ENCODE measurements at places on chromosomes 5 and 9.

DNA sequence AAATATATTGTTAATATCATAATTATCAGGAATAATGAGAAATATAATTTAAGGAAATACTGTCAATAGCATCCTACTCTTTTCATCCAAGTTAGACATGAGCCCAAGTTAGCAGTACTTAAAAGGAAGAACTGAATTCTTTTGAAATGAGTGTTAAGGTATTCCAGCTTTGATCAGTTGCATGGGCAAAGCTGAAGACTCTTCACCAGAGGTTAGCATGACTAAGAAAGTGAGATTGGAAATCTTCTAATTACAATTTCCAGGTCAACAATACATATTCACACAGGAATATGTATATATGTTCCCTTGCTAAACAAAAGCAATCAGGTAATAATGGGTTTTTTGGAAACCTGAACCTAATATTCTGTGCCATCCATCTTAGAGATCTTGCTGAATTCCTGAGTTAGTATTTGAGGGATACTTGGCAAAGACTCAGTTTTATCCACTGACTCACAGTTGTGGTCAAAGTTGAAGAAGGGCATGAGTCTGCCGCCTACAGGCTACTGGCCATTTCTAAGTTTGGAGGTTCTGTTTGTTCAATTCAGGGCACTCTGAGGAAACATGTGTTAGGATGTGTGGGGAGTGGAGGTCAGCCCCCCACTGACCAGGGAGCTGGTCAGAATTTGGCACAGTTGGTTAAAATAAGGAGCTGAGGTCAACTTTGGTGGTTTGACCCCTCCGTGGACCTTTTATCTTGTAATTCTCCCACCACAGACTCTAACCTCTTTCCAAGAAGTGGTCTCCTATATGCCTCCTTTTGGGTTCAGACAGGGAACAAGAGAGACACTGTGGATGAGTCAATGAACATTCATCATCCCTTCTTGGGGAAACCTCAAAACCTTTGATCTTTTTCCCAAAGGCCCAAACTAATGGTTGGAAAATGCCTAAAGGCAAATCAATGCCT, 118.3 kb downstream of the PIK3R1 start:
- DNase-seq, result no peak

- no peak for DNase-seq
Observed at GRCh38 chr9:136090768-136091581, 4.1 kb downstream of the NACC2 start.

DNA sequence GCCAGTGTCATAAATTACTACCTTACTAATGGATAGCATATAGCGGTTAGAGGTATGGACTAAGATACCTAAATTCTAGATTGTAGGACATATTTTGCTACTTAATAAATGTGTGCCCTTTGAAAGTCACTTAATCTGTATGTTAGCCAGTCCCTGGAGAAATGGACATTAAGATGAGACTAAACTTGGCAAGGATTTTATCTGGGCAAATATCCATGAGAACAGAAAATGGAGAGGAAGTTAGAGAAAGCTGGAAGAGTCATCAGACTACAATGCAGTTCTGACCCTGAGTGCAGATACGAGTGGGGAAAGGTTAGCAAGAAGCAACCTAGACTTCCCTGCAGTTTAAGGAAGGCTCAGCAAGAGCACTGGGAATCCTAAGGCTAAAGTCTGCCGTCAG, 33.0 kb downstream of the TBCA start:
- no peak for DNase-seq

DNA sequence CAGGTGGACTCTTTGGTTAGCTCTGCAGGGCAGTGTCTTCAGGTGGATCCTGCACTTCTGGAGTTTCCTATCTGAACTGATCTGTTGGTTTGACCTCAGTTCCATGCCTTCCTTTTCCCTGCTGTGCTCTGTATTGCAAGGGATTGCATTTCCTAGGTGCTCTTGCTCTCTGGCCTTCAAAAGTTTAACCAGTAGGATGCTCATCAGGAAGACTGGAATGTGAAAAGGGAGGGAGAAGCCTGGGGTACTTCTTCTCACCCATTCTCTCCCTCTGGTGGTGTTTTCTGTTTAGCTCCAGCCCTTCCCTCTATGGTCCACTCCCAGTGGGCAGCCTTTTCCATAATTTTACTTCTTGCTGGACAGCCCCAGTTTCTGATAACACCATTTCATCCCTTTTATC, 78.5 kb downstream of the ZNF618 start:
- no peak for DNase-seq

- no peak for DNase-seq
Observed at GRCh38 chr5:150516011-150516410, 8.1 kb downstream of the NDST1 start.

DNA sequence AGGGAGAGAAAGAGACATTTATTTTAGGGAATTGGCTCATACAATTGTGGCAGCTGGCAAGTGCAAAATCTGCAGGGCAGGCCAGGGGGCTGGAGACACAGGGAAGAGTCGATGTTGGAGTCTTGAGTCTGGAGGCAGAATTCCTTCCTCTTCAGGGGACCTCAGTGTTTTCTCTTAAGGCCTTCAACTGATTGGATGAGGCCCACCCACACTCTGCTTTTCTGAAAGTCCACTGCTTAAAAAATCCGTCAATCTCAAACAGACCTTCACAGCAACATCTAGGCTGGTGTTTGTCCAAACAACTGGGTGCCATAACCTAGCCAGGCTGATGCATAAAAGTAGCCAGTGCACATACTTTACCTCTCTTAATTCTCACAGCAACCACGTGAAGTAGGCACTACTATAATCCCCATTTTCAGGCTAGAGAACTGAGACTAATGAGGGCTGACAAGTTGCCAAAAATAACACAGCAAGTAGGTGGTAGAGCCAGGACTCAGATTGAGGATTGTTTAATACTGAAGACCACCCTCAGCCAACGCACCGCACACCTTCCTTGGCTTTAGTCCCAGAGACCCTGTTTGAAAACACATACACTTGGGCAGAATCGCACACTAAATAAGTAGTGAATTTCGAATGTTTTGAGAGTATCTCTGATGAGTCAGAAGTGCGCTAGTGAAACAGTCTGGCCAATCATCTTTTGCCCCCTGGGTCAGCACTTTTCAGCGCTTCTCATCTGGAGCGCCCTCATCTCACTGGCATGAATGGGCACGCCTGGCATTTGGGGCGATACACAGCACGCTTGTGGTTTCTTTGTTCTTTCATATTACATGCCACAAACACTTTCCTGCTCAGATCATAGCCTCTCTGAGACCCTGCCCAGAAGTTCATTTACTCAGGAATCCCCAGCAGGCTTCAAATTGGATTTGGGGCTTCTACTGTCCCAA, 591.4 kb downstream of the CCDC171 start:
- no peak for DNase-seq

- DNase-seq, result no peak
Observed at GRCh38 chr5:39175273-39175955, 43.9 kb downstream of the FYB1 start.

GRCh38 chr5:149823375-149823774, 93.3 kb downstream of the PPARGC1B start:
- DNase-seq, result no peak

DNA sequence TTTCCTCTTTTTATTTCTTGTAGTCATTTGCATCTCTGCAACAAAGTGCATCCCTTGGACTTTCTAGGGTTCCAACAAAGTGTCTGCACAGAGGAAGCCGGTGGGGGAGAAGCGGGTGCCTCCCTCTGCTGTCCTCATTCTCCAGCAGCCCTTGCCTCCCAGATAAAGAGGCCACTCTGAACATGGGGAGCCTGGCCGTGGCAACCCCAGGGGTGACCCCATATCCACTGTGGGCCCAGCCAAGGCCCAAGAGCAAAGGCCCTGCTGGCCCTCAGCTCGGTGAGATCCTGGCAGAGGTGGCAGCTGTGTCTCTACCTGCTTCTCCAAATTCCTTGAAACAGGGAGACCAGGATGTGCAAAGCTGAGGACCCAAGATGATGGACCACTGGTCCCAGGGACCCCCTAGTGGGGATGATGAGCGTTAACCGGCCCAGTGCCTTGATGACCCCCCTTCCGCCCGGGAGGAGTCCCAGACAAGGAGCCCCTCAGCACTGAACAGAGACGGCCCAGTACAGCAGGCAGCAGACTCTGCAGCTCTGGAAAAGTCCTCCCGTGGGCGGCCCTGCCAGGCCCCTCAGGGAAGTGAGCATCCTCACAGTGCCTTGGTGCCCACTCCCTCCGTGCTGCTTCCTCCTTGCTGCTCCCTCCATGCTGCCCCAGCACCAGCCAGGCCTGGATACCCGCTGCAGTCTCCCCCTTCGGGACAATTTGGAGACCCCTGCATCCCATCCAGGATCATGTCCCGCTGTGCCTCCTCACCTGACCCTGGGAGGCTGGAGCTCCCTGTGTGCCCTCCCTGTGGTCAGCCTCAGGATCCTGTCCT, 62.5 kb downstream of the MRPL36 start:
- DNase-seq, result peak; percentile 19

GRCh38 chr5:147902609-147903115, 3.7 kb downstream of the C5orf46 start:
- DNase-seq, result no peak

DNA sequence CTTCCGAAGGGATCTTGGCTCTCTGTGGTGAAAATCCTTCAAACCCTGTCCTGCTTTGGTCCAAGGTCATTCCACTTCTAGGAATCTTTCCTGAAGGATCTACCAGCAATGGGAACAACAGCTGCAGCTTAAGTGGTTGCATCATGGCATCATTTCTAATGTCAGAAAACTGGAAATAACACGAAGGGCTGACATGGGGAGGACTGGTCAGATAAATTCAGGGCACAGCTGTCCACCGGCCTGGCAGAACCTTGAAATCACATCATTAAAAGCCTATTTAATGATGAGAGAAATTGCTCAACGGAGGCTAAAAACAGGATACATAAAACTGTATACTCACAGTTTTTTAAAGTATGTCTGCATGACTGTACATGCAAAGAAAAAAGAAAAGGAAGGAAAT, 28.3 kb downstream of the OLFML2A start:
- no peak for DNase-seq

DNA sequence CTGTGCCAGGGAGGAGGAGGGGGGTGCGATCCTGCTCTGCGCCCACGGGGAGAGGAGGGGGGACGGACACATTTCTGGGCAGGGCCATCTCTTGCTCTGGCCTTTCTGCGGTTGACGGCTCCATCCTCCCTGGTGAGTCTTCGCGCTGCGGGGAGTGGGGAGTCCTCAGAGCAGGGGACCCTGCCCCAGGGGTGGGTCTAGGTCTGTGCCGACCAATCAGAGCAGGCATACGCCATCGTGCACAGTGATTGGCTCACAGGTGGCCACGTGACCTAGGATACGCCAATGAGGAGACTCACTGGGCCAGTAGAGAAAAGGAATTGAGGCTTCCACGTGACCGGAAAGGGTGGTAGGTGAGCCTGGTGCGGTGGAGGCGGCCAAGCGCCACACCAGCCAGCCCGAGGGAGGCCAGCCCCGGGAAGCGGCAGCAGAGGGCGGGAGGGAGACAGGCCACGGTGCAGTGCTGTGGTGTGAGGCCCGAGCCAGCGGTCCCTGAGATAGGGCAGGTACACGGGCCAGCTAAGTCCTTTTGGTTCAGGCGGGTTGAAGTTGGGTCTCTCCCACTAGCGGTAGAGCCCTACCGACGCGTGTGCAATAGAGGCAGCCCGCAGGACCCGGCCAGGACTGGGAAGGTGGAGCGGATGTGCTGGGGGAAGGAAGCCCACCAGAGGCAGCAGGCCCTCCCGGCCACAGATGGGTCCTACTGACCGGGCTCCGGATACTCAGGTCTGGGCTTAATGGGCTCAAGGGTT, 65.2 kb upstream of the RNF130 start:
- DNase-seq, result no peak

DNA sequence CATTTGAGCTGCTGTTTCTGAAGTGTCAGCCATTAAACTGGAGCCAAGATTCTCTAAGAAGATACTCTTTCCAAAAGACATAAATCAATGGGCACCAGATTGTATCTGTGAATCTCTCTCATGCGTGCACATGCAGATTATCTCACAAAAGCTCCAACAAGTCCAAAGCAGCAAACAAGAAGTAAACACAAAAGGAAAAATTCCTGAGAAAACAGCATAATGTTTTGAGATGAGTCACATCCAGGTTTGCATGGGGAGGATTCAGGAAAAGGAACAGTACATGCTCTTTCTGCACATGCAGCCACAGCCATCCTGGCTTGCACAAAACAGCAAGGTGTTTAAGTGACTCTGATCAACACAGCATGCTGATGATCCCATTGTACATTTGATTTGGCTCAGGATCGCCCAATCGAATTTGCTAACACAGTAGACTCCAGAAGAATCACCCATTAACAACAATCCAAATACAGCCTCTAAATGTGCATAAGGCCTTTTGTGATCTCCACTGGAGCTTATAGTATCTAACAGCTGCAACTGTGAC, 143.1 kb downstream of the ELAVL2 start:
- DNase-seq, result no peak

- DNase-seq, result no peak
Observed at GRCh38 chr5:122839731-122840130, 5.7 kb upstream of the SNX24 start.

DNA sequence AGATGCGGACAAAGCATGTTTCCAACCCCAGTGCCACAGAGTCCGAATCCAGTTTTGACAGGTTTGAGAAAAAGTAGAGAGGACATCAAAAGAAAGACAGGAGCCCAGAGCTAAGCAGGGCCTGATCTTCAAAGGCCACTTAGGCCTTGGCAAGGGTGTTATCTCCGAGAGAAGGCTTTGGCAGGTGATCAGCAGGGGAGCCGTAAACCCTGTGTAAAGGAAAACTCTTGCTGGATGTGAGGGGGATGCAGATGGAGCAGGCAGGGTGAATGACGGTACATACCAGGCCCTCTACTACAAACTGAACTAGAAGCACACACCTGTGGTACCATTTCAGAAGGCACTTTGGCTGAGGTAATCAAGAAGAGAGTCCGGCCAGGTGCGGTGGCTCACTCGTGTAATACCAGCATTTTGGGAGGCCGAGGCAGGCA, 1.4 kb upstream of the HNRNPH1 start:
- DNase-seq, result no peak

Measured in activated T-cell treated with anti-CD3 and anti-CD28 coated beads, Interleukin-2, amount 50 U/mL, for 24 hours (primary cell).